ENCODE measurements at places on chromosomes 6 and 20.

DNA sequence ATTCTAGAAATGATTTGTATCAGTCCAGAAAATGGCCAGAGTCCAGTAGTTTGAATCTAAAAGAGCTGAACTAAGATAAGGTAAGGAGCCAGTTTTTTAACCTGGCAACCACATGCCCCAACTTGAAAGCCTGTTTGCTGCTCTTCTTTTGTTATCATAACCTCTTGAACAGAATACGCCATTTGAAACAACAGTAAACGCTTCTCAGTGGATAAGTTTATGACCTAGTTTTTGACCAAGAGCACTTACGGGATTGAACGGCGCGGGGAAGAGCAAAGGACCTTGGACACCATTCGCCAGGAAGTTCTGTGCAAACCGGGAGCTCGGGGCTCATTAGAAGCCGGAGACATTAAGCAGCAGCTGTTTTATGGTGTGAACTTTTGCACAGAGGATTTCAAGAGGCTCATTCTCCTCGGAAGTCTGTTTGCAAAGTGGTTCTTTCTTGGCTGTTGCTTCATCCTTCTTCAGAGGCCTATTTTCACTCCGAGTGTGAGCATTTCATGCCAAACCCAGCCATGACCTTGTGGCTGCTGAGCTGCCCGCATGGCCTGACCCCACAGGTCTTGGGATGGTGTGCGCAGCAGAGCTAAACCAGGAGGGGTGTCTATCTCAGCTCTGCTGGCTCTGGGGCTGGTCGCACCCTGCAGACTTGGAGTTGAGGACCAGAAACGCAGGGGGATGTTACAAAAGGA is 215.1 kb downstream of the SOX4 start:
- no peak for DNase-seq

DNA sequence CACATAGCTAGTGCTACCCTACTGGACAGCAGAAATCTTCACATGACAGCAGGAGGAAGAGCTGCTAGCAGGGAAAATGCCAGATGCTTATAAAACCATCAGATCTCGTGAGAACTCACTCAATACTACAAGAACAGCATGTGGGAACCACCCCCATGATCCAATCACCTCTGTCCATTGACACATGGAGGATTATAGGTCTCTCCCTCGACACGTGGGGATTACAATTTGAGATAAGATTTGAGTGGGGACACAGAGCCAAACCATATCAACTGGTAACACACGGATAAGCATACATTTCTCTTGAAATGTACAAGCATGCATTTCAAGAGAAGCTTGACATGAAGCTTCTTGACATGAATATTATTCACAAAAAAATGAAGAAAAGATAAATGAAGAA is 64.1 kb downstream of the MMS22L start:
- DNase-seq: no peak

GRCh38 chr6:151738267-151738666 is 69.2 kb upstream of the ESR1 start:
- DNase-seq: no peak

- no peak for DNase-seq
Measured at GRCh38 chr6:168385037-168385759, 55.8 kb upstream of the SMOC2 start.

- DNase-seq: no peak
Measured at GRCh38 chr20:44657875-44658274, 6.4 kb upstream of the ADA start.

DNA sequence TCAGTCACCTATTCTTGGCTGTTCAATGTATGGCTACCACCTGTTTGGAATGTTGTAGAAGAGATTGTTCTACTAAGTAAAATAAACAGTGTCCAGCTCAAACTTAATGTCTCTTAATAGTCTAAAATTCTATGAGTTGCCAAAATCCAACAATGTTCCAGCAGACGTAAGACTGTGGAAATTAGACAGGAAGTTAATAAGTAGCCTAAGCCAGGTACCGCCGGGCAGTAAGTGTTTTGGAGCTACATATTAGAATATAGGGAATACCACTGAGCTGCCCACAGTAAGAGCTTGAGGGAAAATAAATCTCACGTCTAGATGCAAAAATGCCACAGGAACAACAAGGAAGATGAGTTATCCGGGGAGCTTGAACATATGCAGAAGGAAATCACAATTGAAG is 7.8 kb upstream of the MANEA start:
- DNase-seq: no peak

DNA sequence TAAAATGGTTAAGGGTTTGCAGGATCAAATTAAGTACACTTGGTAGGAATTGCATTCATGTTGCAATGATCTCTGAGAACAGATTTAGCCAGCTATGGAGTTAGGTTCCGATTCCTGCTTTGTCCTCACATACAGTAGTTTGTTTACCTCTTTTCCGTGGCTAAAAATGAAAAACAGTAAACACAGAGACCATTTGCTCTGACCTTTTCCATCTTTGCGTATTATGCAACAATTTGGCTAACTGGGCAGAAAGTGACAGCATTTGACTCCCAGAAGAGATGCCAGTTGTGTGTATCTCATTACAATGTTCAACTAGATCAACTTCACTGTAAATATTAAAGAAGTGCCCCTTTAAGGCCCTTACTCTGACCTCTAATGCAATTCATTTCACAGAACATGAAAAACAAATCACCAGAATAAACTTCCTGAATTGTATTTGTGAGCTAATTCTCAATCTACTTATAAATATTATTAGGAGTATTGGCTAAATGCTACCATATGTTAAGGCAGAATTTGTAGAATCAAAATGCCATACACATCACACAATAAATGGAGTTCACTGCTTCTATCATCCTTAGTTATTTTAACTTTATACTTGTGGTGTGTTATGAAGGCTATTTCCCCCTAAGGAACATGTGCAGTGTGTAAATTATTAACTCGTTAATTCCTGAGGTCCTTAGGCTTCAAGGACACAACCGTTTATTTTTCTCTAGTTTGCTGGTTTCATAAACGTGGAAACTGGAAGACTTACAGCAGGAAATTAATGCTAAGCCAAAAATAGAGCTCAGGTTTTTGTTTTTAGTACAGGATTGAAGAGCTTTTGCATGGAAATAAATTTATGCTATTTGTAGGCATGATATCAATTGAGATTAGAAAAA is 380.7 kb upstream of the CITED2 start:
- no peak for DNase-seq

DNA sequence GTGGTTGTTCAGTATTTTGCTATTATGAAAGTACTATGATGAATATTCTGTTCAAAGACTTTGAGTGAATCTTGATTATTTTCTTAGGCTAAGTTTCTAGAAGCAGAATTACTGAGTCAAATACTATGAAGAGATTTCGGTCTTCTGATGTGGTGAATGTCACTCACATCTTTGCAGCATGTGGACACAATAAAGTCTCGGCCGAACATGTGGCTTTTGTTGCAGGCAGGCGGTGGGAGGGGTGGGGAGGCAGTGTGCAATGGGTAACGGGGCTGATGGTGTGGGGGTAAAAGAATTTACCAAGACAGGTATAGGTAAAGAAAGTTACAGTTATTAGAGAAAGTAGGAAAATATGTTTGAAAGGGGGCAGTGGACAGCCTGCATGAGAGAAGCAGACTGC is 156.4 kb upstream of the DTNBP1 start:
- no peak for DNase-seq

DNA sequence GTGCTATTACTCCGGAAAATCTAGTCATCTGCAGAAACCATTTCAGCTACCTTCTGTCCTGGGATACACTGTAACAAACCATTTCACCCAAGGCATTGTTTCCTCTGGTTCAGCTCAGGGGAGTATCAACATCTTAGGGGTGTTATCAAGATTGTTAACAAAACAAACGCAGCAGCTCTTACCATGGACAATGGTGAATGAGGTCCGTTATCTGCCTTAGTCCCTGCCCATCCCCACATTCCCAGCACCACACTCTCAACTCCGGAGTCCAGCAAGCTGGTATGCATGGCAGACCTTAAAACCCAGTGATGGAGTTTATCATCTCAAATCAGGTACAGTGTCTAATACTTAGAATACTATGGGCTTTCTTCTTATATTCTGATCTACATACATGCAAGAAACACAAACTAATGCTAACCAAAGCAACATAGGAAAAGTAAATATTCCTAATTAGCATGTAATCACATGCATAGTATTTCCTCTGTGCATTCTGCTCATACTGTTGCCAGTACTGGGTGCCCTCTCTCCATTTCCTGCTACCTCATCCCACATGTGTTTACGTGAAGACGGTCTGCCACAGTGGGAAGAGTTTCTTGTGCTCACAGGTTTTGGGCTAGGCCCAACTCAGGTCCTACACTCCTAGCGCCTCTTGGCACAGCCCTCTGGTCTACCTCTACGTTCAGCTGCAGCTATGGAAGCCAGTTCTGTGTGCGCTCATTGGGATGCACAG is 123.9 kb downstream of the DTNBP1 start:
- no peak for DNase-seq

DNA sequence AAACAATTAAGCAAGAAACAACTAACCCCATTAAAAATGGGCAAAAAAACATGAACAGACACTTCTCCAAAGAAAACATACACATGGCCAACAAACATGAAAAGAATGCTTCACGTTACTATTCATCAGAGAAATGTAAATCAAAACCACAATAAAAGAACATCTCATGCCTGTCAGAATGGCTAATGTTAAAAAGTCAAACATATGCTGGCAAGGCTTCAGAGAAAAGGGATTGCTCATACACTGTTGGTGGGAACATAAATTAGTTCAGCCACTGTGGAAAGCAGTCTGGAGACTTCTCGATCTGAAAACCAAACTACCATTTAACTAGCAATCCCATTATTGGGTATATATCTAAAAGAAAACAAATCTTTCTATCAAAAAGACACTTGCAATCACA is 217.5 kb downstream of the TINAG start:
- no peak for DNase-seq

DNA sequence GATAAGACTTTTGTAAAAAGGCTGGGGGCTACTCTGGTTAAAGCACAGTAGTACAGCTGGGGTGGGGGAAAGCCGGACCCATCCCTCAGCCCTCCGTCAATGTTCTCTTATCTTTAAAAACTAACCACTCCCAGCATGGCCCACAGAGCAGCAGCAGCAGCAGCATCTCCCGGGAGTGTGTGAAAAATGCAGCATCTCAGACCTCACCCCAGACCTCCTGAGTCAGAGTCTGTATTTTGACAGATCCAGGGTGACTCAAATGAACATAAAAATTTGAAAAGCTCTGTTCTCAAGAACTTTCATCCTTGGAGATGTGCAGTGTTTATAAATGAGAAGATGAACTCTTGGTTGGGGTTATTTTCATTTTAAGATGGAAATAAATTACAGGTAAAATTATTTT is 277.7 kb upstream of the ECI2 start:
- no peak for DNase-seq

GRCh38 chr6:36242161-36242560 is 27.7 kb upstream of the PNPLA1 start:
- no peak for DNase-seq

- DNase-seq: no peak
Measured at GRCh38 chr6:39617026-39617425, 108.2 kb downstream of the KIF6 start.

DNA sequence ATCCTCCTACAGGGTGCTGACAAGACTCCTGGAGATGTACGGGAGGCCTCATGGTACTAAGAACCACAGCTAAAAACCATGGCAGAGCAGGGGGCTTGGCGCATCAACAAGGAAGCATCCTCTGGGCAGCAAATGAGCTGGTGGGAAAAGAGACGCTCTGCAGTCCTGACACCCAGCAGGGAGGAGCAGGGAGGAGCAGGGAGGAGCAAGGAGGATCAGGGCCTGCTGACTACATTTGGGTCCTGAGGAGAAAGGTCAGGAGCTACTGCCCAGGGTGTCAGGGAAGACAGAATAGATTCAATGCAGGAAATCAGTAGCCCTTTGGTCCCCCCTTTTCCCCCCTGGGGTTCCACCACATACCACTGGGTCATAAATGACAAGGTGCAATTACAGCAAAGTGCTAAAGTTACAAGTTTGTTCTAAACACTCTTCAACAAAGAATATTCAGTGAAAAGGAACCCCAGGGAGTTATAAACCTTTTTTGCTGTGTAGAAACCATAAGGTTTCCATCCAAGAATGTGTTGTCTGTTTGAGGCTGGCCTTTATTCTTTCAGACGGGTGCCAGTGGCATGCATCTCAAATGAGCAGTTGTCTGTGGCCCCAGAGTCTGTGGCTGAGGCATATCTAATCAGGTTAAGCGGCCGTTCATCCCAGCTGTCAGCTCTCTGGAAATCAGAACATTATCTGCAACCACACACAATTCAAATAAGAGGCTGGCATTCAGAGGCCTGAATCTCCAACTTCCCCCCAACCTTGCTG is 325.0 kb downstream of the CDC5L start:
- DNase-seq: no peak

DNA sequence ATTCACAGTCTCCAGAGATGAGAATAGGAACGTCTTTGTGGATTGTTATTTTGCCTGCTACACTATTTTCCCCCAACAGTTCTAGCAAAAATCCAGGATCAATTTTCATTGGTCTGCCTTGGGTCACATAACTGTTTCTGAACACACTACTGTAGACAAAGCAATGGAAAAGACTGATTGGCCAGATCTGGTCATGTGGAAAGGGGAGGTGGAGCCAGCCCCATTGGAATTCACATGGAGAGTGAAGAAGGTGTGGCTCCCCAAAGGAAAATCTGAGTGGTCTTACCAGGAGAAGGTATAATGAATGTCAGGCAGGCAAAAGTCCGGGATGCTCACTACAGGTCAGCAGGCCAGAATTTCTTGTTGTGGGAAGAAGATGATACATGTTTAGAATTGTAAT is 9.5 kb upstream of the TP53RK start:
- no peak for DNase-seq

DNA sequence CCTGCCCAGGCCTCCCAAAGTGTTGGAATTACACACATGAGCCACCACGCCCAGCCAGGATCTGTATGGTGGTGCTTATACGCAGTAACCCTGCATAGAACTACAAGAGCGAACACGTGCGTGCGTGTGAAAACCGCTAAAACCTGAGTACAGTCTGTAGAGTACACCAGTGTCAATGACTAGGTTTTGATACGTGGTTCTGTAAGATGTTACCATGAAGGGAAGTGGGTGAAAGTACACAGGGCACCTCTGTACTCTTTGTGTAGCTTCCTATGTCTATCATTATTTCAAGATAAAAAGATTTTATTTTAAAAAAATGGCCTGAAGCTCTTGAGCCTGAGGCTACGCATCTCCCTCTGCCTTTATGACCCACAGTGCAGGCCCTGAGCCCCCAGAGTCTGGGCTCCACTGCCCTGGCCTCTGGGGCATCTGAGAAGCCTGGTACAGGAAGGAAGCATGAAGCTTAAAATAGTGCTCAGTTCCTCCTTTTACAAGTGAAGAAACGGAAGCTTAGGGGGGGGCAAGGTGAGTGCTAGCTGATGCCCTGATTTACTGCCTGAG is 21.6 kb downstream of the LY86 start:
- peak; percentile 56 for DNase-seq

GRCh38 chr20:1637755-1638154 is 17.9 kb upstream of the SIRPB1 start:
- DNase-seq: no peak

GRCh38 chr6:125198398-125198937 is 44.9 kb downstream of the TPD52L1 start:
- no peak for DNase-seq

GRCh38 chr6:136528477-136528876 is 21.7 kb downstream of the MAP7 start:
- no peak for DNase-seq

Data from CD4-positive, alpha-beta T cell treated with Interleukin-6 at 100 ng/mL for 8 hours (primary cell).